Stimulated activated CD8-positive, alpha-beta memory T cell treated with anti-CD3 and anti-CD28 coated beads, Interleukin-4, amount 100 ng/mL, for 1 hour (primary cell): ENCODE measurements at places on chromosomes 2 and 18.
A peak's percentile ranks its signal among the peaks of the same experiment; 100 is the strongest.

DNA sequence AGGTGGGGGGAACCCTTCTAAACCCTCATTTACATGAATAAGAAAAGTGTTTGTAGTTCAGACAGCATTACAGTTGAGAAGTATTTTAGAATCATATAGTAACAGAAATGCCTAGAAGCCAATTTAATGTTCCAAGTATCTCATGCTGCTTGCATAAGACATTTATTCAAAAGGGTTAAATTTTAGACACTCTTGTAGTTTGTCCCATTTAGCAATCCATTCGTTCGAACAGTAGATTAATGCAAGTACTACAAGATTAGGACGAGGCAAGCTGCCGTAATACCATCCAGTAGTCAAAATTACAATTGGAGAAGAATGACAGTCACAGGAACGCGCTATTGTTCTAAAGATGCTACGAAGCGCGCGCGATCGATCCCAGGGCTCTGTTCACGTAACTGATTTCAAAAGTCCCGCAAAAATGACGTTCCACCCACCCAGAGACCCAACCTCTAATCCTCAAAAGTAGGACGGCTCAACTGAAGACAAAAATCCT lies 1.2 kb downstream of the TMEM237 start:
- no peak for DNase-seq

DNA sequence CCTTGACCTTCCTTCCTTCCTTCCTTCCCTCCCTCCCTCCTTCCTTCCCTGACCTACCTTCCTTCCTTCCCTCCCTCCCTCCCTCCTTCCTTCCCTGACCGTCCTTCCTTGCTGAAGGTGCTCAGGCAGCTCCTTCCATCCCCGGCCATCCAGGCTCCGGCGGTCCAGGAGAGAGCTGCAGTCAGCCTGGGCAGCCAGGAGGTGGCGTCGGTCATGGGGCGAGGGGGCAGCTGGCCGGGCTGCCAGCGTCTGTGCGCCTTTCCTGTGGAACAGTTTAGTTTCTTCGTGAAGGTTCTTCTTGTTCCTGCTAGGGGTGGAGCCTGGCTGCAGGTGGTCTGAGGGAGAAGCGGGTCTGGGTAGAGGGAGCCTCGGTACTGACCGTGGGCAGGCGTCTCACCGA lies 15.7 kb downstream of the GPR35 start:
- DNase-seq: no peak

GRCh38 chr2:175743011-175743410 lies 259.1 kb downstream of the LNPK start:
- no peak for DNase-seq

DNA sequence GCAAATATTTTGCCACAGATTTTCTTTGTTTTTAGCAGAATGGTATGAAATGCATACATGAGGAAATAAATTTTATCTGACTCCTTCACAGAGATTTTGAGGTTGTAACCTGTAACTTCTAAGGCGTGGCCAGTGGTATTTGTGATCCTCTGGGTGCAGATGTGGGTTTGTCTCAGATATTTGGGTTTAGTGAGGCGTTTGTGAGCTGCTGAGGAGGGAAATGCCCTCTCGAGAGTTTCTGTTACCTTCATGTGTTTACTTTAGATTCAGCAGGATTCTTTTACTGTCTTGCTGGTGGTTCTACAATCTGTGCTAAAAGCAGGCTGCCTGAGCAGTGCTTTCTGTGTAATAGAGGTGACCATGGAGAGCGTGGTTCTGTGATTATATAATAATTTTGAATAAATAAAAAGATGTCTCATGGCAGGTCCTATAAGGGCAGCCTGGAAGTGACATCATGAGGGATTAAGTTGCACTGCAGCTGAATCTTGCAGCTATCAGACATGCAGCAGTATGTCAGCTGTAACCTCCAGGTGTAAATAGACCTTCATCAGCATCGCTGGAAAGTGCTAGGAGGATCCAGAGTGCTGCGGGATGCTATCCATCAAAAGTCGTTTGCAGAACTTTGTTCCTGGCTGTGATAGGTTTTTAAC lies 34.1 kb downstream of the TANC1 start:
- no peak for DNase-seq

GRCh38 chr2:126907671-126908070 lies 9.0 kb downstream of the TEX51 start:
- no peak for DNase-seq

GRCh38 chr2:226963528-226963927 lies 127.7 kb downstream of the RHBDD1 start:
- DNase-seq: no peak

DNA sequence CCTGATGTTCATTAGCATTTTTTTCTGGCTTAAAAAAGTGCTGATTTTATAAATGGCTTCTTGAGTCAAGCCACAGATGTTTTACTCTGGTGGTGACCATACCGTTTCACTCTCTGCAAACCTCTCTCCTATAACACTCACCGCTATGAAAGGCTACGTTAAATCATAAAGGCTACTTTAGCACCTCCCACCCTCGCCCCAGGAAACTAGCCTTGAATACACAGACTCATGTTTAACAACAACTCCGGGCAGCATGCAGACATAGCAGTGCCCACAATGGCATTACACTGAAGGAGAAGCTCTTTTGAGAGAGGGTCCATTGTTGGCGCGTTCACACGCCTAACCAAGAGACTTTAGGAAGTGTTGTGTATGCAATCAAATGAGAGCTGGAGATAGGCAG lies 5.6 kb downstream of the MYT1L start:
- no peak for DNase-seq

DNA sequence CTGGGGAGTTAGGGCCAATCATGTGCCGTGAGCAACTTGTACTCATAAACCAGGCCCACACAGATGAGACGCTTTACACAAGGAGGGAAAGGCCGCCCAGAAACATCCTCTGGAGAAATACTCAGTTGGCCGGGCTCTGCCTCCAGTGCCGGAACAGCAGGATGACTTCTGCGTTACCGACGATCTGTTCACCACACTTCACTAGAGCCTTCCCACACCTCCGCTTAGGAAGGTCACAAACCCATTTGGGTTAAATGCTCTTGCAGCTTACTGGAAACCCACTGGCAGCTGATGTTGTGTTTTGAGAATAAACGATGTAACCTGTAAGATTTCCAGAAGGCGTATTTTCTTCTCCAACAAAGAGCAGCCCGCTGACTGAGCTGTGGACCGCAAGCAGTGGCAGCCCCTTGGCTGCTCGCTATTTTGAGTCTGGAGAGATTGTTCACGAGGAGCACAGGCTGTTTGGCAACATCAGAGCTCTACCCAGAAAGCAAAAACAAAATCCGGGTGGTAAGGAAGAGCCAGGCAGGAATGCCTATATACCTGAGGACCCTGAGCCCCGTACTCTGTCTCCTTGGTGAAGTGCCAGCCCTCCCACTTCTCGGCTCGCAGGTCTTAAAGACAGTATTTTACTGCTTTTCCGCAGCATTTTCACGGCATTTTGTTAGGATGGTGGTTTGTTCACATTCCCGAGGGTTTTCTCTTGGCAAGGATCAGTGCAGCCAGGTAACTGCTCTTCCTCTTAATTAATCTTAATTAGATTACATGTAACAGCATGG lies 44.0 kb downstream of the COLEC12 start:
- no peak for DNase-seq

DNA sequence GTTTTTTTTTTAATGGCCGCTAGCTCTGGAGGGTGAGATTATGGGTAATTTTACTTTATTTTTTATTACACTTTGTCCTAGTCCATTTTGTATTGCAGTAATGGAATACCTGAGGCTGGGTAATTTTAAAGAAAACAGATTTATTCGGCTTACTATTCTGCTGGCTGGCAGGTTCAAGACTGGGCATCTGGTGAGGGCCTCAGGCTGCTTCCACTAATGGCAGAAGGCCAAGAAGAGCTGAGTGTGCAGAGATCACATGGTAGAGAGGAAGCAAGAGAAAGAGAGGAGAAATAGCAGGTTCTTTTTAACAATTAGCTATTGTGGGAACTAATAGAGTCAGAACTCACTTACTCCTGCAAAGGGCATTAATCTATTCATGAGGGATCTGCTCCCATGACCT lies 52.4 kb upstream of the ARHGAP28 start:
- no peak for DNase-seq

DNA sequence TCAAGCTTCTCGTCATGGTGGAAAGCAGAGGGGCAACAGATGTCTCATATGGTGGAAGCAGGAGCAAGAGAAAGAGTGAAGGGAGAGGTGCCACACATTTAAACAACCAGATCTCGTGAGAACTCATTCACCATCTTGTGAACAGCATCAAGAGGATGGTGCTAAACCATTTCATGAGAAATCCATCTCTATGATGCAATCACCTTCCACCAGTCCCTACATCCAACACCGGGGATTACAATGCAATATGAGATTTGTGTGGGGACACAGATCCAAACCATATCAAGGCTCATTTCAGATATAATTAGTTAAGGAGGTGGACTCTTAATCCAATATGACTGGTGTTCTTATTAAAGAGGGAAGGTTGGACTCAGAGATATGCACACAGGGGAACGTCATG lies 272.8 kb downstream of the KCNS3 start:
- DNase-seq: no peak

- no peak for DNase-seq
Measured at GRCh38 chr2:99598441-99598840, 108.6 kb upstream of the REV1 start.

- DNase-seq: no peak
Measured at GRCh38 chr2:111946294-111947114, 48.1 kb downstream of the MERTK start.

DNA sequence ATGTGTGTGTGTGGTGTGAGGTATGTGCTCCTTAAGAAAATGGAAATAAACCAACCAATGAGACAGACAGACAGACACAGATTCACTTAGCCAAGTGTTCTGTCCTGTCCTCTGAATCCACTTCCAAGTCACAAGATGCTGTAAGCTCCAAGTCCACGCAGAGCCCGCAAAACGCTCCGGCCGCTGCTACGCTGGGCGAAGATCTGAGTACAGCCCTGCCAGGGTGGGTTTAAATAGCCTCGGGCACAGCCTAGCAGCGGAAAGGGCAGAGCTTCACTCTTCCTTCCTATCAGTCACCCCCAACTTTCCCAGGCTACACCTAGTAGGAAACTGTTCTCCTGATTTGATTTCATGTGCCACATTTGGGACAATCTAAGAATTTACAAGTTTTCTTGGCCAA lies 121.2 kb upstream of the ANKRD30BL start:
- no peak for DNase-seq

GRCh38 chr2:114083717-114084387 lies 194.0 kb downstream of the ACTR3 start:
- DNase-seq: no peak

DNA sequence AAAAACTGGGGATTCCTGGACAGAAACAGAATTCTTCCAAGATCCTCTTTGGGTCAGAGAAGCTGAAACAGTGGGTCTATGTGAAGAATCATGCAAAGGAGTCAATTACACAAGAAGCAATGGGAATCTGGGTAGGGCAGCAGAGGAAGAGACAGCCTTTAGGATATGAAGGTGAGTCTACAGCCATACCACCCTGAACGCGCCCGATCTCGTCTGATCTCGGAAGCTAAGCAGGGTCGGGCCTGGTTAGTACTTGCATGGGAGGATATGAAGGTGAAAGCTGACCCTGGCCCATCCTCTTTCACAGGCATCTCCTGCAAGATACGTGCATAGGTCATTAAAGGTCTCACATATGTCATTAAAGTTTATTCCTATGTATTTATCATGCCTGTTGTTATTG lies 1080.9 kb upstream of the FANCL start:
- DNase-seq: no peak

- DNase-seq: no peak
Measured at GRCh38 chr2:199743415-199744120, 107.4 kb downstream of the FTCDNL1 start.

- DNase-seq: no peak
Measured at GRCh38 chr2:20796374-20796791, 26.5 kb downstream of the LDAH start.

DNA sequence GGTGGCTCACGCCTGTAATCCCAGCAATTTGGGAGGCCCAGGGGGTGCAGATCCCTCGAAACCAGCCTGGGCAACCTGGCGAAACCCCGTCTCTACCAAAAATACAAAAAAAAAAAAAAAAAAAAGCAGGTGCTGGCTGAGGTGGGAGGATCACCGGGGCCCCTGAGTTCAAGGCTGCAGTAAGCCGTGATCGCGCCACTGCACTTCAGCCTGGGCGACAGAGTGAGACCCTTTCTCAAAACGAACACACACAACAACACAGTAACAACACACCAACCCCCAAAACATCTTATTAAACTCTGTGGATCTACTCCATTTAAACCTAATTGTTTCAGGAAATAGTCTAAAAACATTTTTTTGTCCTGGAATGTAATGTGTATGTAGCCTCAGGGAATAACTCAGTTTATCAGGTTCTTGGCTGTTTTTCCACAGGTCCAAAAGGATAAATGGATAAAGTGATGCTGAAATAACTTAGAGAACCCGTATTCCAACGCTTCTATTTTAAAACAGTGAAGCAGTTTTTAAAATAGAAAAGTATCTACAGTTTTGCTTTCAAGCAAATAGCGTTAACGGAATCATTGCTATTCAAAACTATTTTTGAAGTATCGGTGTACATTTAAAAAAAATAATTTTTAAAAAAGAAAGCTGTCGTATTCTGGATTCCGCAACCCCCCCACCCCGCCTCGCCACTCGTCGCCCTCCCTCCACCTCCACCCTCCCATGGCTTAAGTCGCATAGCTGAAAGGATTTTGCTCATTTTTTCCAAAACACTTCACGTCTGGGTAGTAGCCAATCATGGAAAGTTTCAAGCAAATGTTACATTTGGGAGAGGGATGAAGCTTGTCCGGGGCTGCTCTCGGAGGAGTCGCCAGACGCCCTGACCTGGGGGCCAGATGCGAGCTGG lies 895 bp upstream of the GLS start:
- DNase-seq: peak; percentile 27

DNA sequence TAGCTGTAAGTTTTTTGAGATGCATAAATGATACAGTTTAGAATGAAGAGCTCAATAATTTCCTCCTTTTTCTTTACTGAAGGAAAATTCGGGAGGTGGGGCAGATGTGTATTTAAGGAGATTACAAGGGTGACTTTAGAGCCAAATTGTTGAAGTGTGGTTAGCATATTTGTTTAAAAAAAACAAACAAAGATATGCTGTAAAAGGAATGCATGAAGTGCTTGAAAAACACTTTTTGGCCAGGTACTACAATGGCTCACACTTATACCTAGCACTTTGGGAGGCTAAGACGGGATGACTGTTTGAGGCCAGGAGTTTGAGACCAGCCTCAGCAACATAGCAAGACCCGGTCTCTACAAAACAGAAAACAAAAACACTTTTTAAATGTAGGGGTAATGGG lies 38.4 kb downstream of the CD302 start:
- DNase-seq: no peak

- no peak for DNase-seq
Measured at GRCh38 chr2:164363646-164364045, 257.6 kb downstream of the GRB14 start.

DNA sequence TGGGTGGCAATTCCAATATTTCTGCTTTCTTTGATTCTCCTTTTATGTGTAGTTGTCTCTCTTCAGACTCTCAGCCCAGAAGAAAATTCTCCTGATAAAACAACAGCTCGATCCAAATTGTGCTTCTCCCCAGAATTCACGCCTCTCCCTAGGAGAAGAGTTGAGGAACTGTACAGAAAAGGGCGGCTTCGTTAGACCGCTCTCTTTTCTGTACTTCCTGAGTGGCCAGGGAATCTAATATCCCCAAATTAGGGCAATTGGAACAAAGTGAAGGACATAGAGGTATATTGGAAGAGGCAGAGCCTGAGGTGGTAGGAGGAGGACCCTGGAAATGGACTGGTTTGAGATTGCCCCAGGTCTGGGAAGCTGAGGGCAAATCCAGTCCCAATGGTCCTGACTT lies 5.6 kb downstream of the ADCYAP1 start:
- DNase-seq: no peak

- DNase-seq: no peak
Measured at GRCh38 chr2:9221223-9221622, 14.6 kb downstream of the ASAP2 start.
